M059J (cell line): ENCODE measurements at places on chromosomes 7 and 10. TPM values are rescaled to one million over a fixed set of nuclear protein-coding genes. Genes with fewer than 3 reads are reported as not detected.

DNA sequence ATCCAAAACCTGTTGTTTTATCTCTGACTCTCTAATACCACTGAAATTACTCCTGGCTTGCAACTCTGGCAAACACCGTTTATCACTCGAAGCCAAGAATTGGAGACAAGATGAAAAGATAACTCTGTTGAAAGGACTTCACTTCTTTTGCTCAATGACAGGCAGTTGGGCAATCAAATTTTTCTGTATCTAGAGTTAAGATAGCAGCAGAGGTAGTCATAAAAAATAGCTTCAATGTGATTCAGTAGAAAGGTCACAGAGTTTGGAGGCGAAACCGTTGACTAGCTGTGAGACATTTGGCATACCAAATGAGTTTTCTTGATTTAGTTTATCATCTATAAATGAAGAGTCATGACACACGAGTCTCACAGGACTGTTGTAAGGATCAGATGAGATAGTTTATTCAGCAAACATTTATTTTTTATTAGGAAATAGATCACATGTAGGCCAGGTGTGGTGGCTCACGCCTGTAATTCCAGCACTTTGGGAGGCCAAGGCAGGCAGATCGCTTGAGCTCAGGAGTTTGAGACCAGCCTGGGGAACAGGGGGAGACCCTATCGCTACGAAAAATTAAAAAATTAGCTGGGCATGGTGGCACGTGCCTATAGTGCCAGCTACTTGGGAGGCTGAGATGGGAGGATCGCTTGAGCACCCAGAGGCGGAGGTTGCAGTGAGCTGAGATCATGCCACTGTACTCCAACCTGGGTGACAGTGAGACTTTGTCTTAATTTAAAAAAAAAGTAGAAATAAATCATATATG lies 23.6 kb downstream of the AKR1B1 start:
- DNase-seq = peak; percentile 76

The DGKI gene
- 0.12 and 1.1 TPM in 2 replicates for total RNA-seq

DNA sequence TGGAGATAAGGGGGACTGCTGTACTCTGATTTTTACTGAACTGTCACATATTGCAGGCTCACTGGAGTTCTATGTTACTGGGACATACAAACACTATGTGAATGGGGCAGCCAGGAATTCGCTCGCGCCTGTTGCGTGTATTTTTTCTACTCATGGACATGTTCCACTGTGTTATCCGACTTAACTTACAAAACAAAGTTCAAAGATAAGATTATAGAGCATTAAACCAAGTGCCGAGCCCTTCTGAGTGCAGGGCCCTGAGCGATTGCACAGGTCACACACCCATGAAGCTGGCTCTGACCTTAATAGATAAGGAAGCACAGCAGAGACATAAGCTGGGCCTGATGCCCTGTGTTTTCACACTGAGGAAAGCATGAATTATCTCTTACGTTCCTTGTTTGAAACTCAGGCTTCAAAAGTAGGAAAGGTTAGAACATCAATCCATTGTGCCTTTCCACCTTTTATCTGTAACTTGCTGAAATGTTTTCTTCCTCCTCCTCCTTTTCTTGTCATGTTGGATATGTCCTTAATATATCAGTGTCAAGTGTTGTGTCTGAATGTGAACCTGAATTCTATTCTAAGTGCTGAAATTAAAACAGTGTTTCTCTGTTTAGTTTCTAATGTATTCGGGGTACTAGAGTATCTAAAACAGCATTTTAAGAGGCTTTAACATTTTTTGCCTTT lies 273.8 kb downstream of the AUTS2 start:
- no peak for DNase-seq

The PRR15 gene
- 0.17 TPM in 1 of 2 replicates, not detected in the other for total RNA-seq

The CFAP43 gene
- total RNA-seq = 0.89 and 2.1 TPM in 2 replicates

DNA sequence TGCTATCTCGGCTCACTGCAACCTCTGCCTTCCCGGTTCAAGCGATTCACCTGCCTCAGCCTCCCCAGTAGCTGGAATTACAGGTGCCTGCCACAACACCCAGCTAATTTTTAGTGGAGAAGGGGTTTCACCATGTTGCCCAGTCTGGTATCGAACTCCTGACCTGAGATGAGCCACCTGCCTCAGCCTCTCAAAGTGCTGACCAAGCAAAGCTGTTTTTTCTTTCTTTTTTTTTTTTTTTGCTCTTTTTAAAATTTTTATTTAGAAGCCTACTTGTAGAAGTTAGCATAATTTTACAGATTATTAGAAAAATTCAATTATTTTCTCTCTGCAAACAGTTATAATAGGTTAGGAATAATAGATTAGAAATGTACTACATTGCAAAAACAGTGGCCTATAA lies 1.2 kb upstream of the FGFBP3 start:
- no peak for DNase-seq

- DNase-seq = no peak
These were observed 26.8 kb upstream of the EGR2 start for GRCh38 chr10:62842983-62843382.

The ABCA13 gene
- total RNA-seq = 0.07 TPM in 1 of 2 replicates, not detected in the other

DNA sequence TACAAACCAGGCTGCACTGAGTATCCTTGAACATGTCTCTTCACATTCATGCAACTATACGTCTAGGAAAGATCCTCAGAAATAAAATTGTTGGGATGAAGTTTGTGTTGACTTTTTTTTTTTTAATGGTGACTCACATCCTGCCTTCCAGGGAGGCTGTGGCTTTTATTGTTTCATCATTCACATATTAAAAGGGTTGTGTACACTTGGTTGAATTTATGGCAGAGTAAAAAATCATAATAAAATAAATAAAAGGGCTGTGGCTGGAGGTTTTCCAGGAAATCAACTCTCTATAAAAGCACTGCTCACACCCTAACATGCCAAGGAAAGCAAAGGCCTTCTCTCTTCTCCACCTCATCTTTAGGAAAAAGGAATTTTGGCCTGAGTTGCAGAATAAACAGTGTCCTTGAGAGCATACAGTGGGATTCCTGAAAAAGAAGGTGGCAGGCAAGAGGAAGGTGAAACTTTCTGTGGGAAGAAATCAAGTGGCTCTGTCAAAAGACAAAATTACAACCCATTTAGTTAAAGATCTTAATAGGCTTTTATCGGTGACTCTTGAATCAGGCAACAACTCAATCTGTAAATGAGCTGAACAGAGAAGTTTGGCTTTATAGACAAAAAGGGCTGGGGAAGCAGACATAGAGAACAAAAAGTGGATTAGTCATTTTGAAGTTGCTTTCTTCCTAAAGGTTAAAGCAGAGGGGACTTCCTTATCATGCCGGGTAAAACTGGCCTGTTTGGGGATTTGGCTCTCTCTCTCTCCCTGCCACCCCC lies 41.6 kb upstream of the FHIP2A start:
- peak; percentile 96 for DNase-seq

- DNase-seq = no peak
These were observed 6.2 kb upstream of the STARD3NL start for GRCh38 chr7:38171623-38172391.

GRCh38 chr10:75456122-75456521 lies 24.7 kb downstream of the LRMDA start:
- DNase-seq = no peak

The SYT15B gene
- total RNA-seq = 0.05 TPM in 1 of 2 replicates, not detected in the other

DNA sequence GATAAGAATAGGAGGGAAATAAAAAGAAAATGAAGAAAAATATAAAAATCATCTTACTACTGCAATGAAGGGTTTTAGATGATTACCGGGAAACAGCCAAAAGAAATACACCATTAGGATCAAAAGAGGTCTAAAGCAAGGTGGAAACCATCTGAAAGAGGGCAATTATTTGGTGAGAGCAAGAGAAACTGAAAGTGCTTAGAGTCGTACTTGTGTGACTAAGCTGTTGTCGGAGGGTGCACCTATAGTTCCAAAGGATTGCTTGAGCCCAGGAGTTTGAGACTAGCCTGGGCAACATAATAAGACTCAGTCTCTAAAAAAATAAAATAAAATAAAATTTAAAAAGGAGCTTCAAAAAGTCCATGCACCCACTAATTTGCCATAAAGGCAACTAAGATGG lies 169.5 kb downstream of the DKK1 start:
- peak; percentile 69 for DNase-seq

- DNase-seq = no peak
These were observed 783.8 kb downstream of the NXPH1 start for GRCh38 chr7:9217204-9217603.

DNA sequence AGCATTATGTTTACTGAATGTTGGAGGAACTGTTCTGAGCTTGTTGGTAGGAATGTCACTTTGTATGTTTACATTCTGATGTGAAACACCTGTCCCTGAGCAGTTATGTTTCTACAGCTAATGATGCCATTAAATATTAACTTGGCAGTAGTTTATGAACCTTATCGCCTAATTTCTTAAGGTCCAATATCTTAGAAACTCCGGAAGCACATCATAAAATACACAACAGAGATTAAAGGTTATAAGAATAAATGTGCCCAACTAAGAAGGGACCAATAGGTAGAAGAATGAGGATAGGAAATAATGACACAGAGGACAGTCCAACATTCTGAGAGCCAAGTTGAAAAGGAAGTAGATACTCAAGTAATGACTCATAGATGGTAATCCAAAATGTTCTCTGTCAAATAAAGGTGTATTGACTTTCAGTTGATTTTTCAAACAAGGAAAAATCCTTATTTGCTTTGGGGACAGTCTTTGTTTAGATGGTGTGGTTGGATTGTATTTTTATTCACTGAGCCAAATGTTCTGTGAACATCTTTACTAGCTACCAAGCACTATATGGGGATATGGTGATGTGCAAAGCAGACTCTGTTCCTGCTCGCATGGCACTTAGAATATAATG lies 31.9 kb downstream of the LCOR start:
- DNase-seq = peak; percentile 90

DNA sequence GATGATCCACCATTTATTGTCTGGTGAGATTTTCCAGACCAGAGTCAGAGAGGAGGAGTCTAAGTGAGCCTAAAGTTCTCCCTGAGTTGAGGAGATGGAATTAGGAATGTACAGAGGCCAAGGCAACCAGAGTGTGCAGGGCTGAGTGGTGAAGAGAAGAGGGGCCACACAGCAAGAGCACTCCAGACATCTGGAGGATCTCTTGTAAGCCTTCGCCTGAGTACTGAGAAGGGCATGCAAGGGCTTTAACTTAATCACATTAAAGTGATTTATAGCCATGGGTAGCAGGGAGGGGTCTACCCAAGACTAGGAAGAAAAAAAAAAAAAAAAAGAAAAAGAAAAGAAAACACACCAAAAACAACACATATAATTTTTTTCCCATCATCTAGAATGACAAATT lies 1190.4 kb downstream of the GATA3 start:
- DNase-seq = no peak

DNA sequence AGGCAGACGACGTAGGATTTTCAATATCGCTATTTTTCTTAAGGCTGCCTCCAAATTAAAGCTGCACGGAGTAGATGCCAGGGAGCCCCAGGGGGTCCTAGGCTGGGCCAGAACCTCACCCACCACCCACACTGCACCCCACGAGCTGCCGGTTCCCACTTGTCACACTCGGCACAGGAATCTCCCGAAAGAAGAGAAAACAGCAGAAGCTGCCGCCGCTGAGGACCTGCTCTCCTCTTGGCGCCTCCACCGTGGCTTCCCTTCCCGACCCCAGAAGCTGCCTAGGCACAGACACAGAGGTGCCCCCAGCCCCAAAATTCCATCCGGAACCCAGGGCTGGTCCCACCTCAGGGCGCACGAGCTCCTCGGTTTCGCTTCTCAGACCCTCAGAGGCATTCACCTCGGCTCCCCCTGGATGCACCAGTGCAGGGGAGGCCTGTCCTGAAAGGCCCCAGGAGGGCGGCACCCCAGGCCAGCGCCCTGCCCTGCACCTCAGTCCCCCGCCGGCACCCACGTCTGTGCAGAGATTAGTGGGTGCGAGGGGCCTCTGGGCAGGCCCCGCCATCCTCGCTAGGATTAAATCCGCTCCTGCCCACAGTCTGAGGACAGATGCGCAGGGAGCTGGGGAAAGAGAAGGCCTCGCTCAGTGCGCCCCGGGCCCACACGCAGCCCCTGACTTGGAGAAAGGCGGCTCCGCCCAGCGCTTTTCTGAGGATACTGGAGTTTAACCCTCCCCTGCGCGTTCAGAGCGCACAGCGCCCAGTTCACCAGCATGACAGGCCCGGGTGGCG lies 99.2 kb downstream of the PTPRN2 start:
- DNase-seq = no peak

DNA sequence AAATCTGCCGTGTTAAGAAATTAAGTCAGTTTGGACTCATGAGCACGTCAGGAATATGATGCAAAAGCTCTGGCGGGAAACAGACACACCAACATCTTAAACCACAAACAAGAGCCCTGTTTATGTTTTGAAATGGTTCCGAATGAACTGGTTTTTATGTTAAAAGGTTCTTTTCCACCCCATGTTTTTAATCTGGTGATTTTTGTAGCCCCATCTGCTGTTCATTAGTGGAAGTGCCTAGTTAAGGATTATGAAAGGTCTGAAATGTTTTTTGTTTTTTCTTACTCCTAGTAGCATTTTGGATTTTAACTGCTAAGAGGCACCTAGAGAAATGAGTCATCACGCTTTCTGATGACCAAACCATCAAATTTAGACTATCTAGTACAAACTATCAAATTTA lies 404.1 kb upstream of the MKI67 start:
- DNase-seq = no peak

The PIP gene
- not detected in 2 replicates for total RNA-seq

GRCh38 chr10:98257961-98258360 lies 10.0 kb downstream of the LOXL4 start:
- no peak for DNase-seq

The ELAPOR2 gene
- total RNA-seq = 0.10 TPM in 1 of 2 replicates, not detected in the other

GRCh38 chr10:132539894-132540293 lies 2.3 kb downstream of the INPP5A start:
- DNase-seq = no peak

DNA sequence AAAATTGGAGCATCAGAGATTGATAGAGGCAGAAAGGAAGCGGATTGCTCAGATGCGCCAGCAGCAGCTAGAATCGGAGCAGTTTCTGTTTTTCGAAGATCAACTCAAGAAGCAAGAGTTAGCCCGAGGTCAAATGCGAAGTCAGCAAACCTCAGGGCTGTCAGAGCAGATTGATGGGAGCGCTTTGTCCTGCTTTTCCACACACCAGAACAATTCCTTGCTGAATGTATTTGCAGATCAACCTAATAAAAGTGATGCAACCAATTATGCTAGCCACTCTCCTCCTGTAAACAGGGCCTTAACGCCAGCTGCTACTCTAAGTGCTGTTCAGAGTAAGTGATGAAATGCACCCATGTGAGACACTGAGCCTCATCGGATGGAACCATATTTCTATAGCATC lies 33.1 kb downstream of the STAMBPL1 start:
- DNase-seq = no peak

GRCh38 chr10:35422228-35422627 lies 85.9 kb downstream of the CCNY start:
- peak; percentile 72 for DNase-seq

- peak; percentile 94 for DNase-seq
These were observed 41.1 kb upstream of the DUSP5 start for GRCh38 chr10:110456523-110457091.

The IFIT1 gene
- 733 and 788 TPM in 2 replicates for total RNA-seq

DNA sequence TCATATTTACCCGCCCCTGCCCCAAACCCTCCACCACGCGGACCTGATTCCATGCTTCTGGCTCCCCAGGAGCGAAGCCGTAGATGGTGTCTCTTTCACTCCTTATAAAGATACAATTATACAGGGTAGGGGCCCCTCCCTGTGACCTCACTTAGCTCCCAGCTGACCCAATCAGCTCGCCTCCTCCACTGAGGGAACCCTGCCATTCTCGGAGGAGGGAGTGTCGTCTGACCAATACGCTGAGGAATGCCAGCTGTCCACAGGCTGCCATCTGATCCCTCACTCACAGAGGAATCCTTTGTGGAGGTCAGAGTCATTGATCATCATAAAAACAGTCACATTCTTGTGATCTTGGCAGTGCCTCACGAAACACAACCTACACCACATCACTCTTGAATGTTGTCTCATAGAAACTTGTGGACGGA lies 67.5 kb upstream of the INSIG1 start:
- DNase-seq = peak; percentile 100

The DGKB gene
- 0.05 TPM in 1 of 2 replicates, not detected in the other for total RNA-seq
